Left kidney (tissue), 8 donors: ENCODE measurements at places on chromosomes 5 and 9. TPM values are rescaled to one million over a fixed set of nuclear protein-coding genes. Genes with fewer than 3 reads are reported as not detected.
A peak's percentile ranks its signal among the peaks of the same experiment; 100 is the strongest.

KIAA1958 gene
- polyA plus RNA-seq = 18.2 TPM

TERT gene
- 0.33 TPM for polyA plus RNA-seq

PRDM9 gene
- polyA plus RNA-seq = 0.15 TPM

GNA14 gene
- 16.6 TPM for polyA plus RNA-seq

CATSPER3 gene
- 1.7 TPM for polyA plus RNA-seq

PCDHGB2 gene
- polyA plus RNA-seq = 4.0 TPM

SLU7 gene
- 74.1 TPM for polyA plus RNA-seq

ZNF454 gene
- 9.9 TPM for polyA plus RNA-seq

PCDHB8 gene
- 2.6 TPM for polyA plus RNA-seq

EQTN gene
- polyA plus RNA-seq = 0.43 TPM

MOCS2 gene
- 77.5 TPM for polyA plus RNA-seq

C1QTNF2 gene
- 0.73 TPM for polyA plus RNA-seq

HTR4 gene
- not detected for polyA plus RNA-seq

DNA sequence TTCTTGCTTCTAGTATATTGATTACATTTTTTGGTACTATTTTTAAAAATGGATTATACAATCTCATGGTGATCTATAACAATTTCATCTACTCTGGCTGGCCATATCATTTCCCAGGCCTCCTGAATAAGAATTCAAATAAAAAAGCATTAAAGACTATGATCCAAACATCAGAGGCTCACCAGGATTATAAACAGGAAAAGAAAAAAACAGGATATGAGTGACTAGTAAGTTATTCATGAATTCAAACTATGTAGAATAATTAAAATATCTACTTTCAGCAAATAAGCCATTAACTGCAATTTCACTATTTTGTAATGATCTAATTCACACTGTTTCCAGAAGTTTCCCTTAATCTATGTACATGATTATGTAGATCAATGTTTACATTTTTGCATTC is 293.1 kb upstream of the CDH6 start:
- no peak for DNase-seq

GRCh38 chr5:167280111-167280510 is 1011.3 kb upstream of the WWC1 start:
- DNase-seq = no peak

- DNase-seq = no peak
Observed at GRCh38 chr5:14359069-14360043, 216.2 kb downstream of the TRIO start.

GRCh38 chr5:17252543-17252942 is 35.1 kb downstream of the BASP1 start:
- no peak for DNase-seq

- DNase-seq = no peak
Observed at GRCh38 chr9:134459164-134459563, 132.9 kb downstream of the RXRA start.

DNA sequence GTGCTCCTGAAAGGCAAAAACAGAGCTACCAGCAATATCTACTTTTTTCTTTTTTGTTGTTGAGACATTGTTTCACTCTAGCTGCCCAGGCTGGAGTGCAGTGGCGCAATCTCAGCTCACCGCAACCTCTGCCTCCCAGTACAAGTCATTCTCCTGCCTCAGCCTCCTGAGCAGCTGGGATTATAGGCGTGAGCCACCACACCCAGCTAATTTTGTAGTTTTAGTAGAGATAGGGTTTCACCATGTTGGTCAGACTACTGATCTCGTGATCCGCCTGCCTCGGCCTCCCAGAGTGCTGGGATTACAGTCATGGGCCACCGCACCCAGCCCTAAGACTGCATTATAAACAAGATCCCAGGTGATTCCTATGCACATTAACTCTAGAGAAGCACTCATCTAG is 17.0 kb downstream of the PLPP1 start:
- no peak for DNase-seq

GRCh38 chr5:79535477-79536192 is 21.7 kb upstream of the HOMER1 start:
- no peak for DNase-seq

- no peak for DNase-seq
Observed at GRCh38 chr5:139494832-139495231, 12.3 kb upstream of the STING1 start.

DNA sequence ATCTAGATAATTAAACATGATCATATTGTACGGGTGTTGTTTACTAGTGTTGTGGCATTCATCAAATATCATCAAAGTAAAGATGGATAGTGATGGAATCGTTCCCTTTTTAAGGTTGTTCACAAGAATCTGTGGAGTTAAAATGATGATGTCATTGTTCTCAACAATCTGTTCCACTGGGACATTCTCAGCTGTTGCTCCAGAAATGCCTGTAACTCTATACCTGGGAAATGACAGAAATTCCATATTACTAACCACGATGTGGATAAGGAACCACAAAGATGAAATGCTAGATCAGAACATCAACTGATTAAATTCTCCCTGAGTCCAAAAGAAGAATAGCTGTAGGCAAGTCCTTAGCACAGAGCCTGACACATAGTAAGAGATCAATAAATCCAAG is 38.0 kb downstream of the RIGI start:
- no peak for DNase-seq

DNA sequence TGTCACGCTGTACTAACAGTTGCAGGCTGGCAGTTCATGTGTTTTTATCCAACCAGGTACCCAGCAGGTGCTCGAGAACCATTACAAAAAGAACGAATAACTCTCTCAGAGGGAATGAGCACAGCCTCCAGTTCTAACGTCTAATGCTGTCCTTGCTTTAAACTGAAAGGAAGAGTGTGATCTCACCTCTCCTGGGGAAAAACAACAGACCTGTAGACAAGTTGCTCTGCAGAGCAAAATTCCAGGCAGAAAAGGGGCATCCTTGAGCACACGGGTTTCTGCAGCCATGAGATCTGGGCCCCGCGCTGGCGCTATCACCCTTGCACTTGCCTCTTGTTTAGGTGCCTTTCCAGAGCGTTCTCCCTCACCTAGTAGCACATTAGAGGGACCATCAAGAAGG is 92.5 kb upstream of the DNAH5 start:
- no peak for DNase-seq

DNA sequence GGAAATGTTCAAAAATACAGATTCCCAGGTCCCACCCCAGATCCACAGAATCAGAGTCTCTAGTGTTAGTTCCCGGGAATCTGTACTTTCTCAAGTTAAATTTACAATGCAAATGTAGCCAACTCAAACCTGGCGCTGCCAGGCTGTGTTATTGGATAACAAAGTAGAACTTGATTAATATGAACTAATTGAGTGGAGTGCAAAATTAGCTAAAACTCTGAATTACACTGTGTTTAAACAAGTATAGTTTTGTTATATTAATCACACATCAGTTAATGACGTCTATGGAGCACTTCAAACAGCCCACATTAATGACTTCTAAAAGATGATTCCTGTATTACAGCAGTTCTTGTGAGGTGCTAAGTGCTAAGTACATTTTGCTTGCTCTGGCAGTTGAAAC is 32.4 kb upstream of the CYFIP2 start:
- no peak for DNase-seq

DNA sequence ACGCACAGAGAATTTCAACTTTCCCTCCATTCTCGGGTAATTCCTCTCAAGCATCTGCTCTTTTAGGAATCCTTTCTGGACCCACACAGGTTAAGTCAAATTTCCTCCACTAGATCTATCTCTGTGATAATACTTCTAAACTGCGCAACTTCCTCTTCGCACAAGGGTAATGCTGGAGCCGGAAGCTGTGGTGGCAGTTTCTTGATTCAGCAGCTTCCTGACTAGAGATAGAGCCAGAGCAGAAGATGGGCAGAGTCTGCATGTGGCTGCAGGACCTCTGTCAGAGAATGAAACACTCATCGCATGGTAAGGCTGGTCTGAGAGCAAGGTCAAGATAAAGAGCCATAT is 11.1 kb upstream of the CDC42SE2 start:
- no peak for DNase-seq

DNA sequence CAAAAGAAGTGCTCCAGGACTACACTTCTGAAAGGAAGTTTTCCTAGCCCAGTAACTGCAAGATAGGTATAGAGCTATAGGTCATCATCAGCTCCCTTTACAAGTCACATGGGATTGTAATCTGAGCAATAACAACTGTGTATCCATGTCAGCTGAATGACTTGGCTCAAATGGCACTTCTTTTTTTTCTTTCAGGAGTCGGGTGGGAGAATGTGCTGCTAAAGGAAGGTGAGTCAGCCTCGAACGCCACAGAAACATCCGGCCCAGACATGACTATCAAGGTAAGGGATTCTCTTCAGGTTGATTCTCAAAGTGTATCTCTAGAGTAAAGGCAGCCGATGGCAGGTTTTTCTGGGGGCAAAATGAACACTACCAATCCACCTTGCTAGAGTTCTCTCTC is 192.2 kb downstream of the C9orf152 start:
- no peak for DNase-seq

- no peak for DNase-seq
Observed at GRCh38 chr9:107172979-107173347, 110.1 kb upstream of the RAD23B start.

- no peak for DNase-seq
Observed at GRCh38 chr5:39759701-39760100, 334.9 kb upstream of the DAB2 start.

GRCh38 chr5:141849415-141850243 is 28.6 kb downstream of the PCDH1 start:
- DNase-seq = peak; percentile 89

DNA sequence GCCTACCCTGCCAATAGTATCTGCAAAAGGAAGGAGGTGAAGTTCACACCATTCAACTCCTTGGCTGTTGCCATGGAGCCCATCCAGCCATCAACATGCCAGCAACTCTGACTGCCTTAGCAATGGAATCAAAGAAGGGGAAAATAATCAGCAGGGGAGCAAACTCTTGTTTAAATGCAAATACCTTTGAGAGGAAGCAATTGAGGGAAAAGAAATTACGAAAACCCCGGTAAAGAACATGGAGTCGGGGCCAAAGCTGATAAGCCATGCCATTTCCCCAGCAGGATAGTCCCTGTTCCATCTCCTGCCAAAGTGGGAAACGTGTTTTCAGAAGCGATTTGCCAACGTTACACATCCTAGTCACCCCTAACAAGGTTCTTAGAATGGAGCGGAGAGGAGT is 69.0 kb downstream of the MFAP3 start:
- no peak for DNase-seq
